ENCODE measurements at places on chromosomes 1 and 21. TPM values are rescaled to one million over a fixed set of nuclear protein-coding genes. Genes with fewer than 3 reads are reported as not detected.
A peak's percentile ranks its signal among the peaks of the same experiment; 100 is the strongest.

GRCh38 chr1:198175423-198176170 lies 18.8 kb downstream of the NEK7 start:
- H3K4me3 ChIP-seq, result no peak overlapping the region
- DNase-seq, result no peak
- H3K36me3 ChIP-seq, result no peaks in the 10 kb centered on the region
- no peaks in the 10 kb centered on the region for H3K27me3 ChIP-seq

DNA sequence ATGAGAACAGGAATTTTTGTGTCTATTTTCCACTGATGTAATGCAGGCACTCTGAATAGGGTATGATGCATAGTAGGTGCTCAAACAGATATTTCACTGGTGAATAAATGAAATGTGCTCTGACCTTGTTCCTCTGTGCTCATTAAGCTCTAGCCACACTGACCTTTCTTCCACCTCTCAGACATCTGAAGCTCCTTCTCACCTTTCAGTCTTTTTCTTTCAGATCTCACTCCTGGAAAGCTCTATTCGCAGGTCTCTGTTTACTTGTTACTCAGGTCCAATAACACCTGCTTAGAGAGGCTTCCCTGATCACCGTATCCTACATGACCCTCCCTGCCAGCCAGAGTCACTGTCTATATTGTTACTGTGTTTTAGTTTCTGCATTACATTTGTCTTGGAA lies 59.2 kb upstream of the IVNS1ABP start:
- H3K4me1 ChIP-seq, result peaks cover 9% of the 10 kb centered on the region
- H3K27me3 ChIP-seq, result no peaks in the 10 kb centered on the region
- no peak for DNase-seq
- no peak overlapping the region for H3K27ac ChIP-seq

DNA sequence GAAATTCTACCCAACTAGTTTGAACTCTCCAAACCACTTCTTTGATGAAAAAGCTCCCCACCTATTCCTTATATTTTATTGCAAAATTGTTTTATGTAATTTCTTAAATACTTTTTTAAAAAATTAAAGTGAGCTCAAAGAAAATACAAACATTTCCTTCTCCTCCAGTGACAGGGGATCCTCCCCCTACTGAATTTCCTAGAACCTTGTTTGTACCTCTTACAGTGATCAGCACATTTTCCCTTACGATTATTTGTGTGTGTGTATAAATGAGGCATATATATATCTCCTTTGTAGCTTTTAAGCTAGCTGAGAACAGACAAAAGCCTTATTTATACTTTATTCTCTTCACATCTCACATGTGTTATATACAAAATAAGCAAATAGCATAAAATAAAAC lies 44.4 kb downstream of the VAV3 start:
- no peaks in the 10 kb centered on the region for H3K36me3 ChIP-seq
- no peaks in the 10 kb centered on the region for H3K4me1 ChIP-seq
- H3K27ac ChIP-seq, result no peak overlapping the region
- H3K27me3 ChIP-seq, result no peaks in the 10 kb centered on the region
- DNase-seq, result no peak

- no peaks in the 10 kb centered on the region for H3K4me1 ChIP-seq
- no peaks in the 10 kb centered on the region for H3K36me3 ChIP-seq
- no peaks in the 10 kb centered on the region for H3K27me3 ChIP-seq
- H3K27ac ChIP-seq, result no peak overlapping the region
- no peak for DNase-seq
These were observed 42.5 kb upstream of the RGS8 start for GRCh38 chr1:182726912-182727311.

- H3K4me3 ChIP-seq, result no peak overlapping the region
- DNase-seq, result peak; percentile 46
- no peak overlapping the region for H3K27ac ChIP-seq
These were observed 354.6 kb downstream of the PTPRU start for GRCh38 chr1:29590583-29591565.

GRCh38 chr1:192888574-192888973 lies 79.7 kb downstream of the RGS2 start:
- no peaks in the 10 kb centered on the region for H3K36me3 ChIP-seq
- no peaks in the 10 kb centered on the region for H3K27me3 ChIP-seq
- DNase-seq, result no peak

DNA sequence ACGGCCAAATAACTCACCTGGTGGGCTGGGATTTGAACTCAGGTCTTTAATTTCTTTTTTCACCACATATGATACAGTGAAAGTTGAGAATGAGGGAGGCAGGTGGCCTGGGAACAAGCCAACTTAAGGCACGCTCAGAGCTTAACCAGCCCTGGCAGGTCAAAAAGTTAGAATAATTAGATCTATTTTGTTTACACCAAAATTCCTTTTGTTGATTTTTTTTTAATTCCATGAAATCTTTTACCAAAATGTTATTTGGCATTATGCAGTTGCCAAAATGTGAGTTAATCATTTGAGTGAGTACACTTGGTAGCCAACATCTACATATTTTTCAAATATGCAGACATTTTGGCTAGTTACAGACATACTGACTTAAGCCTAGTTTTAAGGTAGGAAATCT lies 36.8 kb downstream of the LHX8 start:
- no peak for DNase-seq
- no peaks in the 10 kb centered on the region for H3K36me3 ChIP-seq
- H3K27me3 ChIP-seq, result peaks cover 17% of the 10 kb centered on the region
- H3K27ac ChIP-seq, result no peak overlapping the region

- no peak overlapping the region for H3K4me3 ChIP-seq
- peaks cover 2% of the 10 kb centered on the region for H3K4me1 ChIP-seq
- peaks cover 49% of the 10 kb centered on the region for H3K36me3 ChIP-seq
- DNase-seq, result peak; percentile 66
These were observed 20.2 kb downstream of the MRPL37 start for GRCh38 chr1:54220004-54220811.

The CD34 gene
- total RNA-seq, result 7.2 TPM

The RAB25 gene
- 142 TPM for total RNA-seq
